CD4-positive, alpha-beta T cell treated with Interferon alpha-2 for 1 hour (primary cell): ENCODE measurements at places on chromosomes 5 and 9.
A peak's percentile ranks its signal among the peaks of the same experiment; 100 is the strongest.

- DNase-seq: no peak
Observed at GRCh38 chr5:171748720-171749119, 36.9 kb upstream of the SMIM23 start.

GRCh38 chr5:176144508-176144907 lies 93.7 kb upstream of the SIMC1 start:
- no peak for DNase-seq

DNA sequence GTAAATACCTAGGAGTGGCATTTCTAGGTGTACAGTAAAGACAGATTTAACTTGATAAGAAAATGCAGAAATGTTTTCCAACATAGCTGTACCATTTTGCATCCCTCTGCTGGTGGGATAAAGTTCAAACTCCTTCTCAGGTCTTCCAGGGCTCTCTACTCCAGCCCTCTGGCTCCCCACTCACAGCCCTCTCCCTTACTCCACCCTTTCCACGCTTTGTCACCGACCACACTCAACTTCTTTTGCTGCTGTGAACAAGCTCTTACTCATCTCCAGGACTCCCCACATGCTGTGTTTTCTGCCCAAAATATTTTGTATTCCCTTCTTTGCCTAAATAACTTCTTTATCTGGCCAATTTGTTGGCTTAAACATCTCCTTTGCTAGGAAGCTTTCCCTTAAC lies 90.6 kb upstream of the OSMR start:
- no peak for DNase-seq

DNA sequence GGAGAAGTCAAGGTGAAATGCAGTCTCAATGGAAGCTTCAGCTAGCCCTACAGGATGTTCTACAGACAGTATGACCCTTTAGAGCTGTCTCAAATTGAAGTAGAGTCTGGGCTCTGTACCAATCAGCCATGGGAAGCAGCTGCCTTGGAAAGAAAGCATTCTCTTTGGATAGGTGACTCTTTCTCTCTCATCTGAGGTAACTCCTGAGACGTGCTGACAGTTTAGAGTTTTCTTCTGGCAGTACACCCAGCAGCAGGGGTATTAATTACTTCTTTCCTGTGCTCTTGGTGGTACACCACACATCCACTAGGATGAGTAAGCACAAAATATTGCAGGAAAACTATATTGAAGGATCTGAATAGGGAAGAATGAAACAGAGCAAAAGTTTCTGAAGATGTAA lies 329.6 kb upstream of the RGMB start:
- DNase-seq: no peak

GRCh38 chr5:68303038-68303738 lies 87.6 kb downstream of the PIK3R1 start:
- no peak for DNase-seq

DNA sequence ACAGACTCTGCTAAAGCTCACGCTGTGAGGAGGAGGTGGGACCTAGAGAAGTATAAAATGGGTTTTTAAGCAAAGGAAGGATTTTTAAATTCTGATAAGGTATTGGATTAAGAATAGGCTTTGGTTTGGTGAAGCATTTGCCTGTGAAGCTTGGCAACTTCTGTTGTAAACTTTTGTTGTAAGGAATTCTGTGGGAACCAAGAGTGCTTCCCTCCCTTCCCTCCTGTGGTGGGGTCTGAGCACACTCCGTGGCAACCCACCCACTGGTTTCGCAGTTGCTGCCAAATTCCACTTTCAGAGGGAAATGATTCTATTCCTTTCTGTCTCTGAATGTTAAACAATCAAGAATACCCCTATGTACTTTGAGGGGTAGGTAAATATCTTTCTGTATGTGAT lies 28.6 kb upstream of the GTF2H2C start:
- DNase-seq: no peak

GRCh38 chr9:79569814-79570447 lies 1.8 kb upstream of the TLE4 start:
- no peak for DNase-seq

DNA sequence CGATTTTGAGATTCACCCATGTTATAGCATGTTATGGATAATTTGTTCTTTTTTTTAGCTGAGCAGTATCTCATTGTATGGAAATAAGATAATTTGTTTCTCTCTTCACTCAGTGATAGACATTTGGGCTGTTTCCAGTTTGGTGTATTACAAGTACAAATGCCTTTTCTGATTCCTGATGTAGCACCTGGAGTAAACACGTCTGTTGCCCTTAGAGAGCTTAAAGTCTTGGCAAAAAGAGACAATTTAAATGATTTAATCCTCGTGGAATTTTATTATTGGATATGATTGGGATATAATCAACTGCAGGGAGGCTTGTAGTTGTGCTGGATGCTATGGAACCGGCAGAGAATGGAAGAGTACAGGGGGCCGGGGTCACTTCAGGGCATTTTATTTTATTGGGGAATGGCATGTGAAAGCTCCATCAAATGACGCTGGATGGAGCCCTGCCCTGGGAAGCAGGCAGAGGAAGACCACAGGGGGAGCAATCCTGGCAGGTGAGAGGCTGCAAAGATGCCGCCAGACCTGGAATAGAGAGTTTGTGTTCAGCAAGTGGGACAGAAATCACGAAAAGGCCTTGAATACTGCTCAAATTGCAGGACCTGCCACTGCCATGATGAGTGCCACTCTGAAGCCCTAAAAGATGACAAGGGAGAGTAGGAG lies 31.0 kb upstream of the TGFBI start:
- no peak for DNase-seq

- peak; percentile 75 for DNase-seq
Observed at GRCh38 chr5:94577466-94578245, 40.7 kb downstream of the KIAA0825 start.

DNA sequence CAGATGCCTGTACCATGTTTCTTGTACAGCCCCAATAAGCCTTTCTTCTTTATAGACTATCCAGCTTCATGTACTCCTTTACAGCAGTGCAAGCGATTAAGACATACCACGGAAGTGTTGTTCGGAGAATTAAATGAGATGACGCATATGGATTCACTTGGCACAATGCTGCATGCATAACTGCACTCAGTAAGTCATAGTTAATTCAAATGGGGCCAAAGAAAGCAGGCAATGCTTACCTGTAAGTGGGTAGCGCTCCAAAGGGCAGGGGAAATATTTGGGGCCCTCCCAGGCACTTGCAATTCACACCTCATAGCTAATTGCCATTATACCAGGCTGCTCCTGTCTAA lies 7.7 kb upstream of the ADRA1B start:
- DNase-seq: no peak

- DNase-seq: no peak
Observed at GRCh38 chr5:173720286-173720952, 104.0 kb upstream of the BOD1 start.

DNA sequence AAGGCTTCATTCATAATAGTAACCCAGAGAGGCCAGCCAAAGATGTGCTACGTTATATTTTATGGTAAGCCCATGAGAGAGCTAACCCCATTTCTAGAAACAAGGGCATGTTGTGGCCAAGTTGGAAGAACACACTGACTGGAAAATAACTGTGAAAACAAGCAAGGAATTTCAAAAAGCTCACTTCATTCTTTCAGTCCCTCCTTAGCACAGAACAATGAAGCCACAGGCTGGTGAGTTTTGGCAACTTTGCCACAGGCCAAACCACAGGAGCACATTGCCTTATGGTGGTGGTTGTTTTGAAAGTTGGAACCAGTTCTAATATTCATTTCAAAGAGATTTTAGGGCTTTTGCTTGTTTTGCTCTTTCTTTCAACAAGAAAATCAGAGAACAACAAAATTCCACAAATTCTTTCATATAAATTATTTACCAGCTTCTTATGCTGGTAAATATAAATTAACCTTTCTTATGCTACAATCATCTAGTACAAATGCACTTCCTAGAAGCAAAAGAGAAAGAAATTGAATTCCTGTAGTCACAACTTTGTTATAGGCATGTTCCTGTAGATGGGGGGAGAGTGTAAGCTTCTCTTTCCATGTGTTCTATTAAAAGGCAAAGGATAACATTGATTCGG lies 225.4 kb upstream of the RFX3 start:
- DNase-seq: no peak

- no peak for DNase-seq
Observed at GRCh38 chr5:56301069-56301468, 67.9 kb upstream of the ANKRD55 start.

DNA sequence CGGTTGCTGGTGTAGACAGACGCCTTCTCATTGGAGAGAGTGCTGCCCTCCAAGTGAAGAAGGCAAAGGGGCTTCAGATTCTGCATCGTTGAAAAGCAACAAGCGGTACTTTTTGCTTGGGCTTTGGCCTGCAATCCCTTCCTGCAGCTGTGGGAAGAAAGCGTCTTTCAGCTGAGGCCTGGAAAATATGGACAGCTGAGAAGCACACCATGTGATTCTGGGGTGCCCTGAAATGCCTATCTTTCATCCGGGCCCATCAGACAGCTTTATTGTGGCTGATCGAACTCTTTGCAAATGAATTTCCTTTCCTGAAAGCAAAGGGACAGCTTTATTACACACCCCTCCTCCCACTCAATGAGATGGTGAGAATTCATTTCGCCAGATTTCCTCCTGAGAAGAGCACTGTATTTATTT lies 74.0 kb downstream of the NSG2 start:
- no peak for DNase-seq

GRCh38 chr5:149062371-149063016 lies 368 bp downstream of the SH3TC2 start:
- DNase-seq: no peak

GRCh38 chr9:87850391-87850790 lies 32.3 kb upstream of the SPATA31E1 start:
- no peak for DNase-seq

DNA sequence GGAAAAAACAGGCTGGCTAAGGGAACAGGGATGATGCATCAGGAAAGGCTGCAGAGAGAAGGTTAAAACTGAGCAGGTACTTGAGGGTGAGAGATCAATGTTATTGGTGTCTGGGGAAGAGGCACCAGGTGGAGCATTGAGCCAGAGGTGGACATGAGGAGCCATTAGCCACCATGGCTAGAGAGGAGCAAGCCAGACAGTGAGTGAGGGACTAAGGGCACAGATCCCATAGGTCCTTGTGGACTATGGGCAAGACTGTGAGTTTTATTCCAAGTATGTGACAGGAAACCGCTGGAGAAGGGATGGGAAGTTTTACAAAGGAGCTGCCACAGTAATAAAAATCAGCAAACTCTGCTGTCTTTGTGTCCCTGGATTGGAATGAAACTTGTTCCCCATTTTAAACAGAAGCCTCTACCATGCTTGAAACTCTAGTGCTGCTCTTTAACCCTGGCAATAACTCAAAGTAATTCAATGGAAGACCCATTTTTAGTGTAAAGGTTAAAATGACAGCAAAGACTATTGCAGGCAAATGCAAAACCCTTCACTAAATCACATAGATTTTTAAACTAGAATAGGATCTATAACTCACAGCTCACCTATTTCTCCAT lies 349.8 kb downstream of the ENC1 start:
- no peak for DNase-seq

DNA sequence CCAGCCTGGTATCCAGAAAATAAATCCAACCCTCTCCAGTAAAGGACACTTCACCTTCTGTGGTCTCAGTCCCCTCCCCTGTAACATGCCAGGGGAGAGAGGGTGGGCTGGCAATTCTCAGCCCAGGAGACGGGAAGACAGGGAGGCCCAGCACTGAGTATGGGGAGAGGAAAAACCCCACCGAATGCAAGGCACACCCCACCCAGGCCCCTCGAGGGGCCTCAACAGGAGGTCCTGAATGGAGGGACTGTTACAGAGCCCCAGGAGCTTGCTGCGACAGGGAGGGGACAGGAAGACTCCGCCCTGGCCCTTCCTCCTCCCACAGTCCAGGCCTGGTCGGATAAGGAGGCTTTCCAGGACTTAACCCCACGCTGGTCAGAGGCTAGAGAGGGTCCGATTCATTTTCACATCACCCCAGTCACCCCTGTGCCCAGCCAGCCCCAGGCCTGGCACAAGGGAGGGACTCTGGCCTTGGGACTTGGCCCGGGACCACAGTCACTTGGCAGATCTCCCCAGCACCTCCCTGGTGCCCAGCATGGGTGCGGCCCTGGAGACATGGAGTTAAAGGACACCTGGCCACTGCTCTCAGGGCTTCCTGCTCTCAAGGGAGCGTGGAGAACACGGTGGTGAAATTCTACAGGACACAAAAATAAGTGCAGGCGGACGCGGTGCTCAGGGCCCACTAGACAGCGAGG lies 44.9 kb upstream of the STXBP1 start:
- DNase-seq: no peak

DNA sequence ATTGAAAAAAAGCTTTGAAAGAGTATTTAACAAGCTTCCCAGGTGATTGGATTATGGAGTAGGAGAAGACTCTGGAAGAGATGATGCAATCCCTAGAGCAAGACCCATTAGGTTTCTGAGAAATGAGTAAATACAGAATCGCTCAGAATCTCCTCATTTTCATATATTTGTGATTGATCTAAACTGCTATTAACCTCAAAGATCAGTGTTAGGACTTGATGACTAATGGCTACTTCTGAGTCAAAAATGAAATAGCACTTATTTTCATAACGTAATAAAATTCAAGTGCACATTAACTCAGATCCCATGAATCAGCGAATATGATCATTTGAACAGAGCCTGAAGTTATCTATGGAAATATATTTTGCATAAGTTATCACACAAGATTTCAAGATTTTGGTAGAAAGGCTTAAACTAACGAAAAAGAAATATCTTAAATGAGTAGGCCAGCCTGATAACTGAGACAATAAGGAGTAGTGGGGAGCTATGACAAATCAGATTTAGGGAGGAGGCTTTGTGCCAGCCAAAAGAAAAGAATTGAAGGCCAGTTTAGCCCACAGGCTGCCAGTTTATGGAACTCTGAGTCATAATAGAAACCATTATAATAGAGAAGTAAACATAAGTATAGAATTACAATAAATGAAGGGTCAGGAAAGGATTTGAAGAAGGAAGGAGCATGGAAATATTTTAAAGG lies 106.7 kb upstream of the OSMR start:
- DNase-seq: no peak

GRCh38 chr9:69036309-69036708 lies 757 bp downstream of the FXN start:
- no peak for DNase-seq

GRCh38 chr5:153793699-153794098 lies 245.0 kb downstream of the FAM114A2 start:
- no peak for DNase-seq

GRCh38 chr5:113271745-113272454 lies 162.9 kb downstream of the TSSK1B start:
- DNase-seq: no peak

DNA sequence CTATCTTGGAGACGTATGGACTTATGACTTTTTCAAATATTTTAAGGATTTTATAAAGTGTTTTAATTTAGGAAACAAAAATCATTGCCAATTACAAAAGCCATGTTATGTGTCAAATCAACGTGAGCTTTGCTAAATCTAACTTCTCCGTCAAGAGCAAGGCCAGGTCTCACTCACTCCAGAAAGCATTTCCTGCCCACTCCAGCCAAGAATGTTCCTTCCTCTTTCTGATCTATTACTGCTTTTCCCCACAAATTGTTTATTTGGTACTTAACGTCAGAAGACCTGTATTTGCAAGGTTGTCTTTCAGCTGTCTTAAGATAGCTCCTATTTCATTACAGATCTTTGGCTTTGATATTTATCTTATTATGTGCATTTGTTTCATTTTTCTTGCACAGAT lies 193.5 kb upstream of the HAPLN1 start:
- DNase-seq: no peak

- DNase-seq: no peak
Observed at GRCh38 chr5:147963948-147964693, 57.8 kb upstream of the C5orf46 start.

GRCh38 chr9:82105729-82106128 lies 117.2 kb downstream of the SPATA31D1 start:
- DNase-seq: no peak

GRCh38 chr9:79542735-79543620 lies 28.8 kb upstream of the TLE4 start:
- DNase-seq: no peak

- DNase-seq: no peak
Observed at GRCh38 chr9:120914953-120915352, 11.6 kb downstream of the TRAF1 start.

GRCh38 chr9:84919440-84919839 lies 249.9 kb downstream of the NTRK2 start:
- DNase-seq: no peak
